ENCODE measurements at places on chromosomes 3 and 15.
A peak's percentile ranks its signal among the peaks of the same experiment; 100 is the strongest.

- peaks cover 66% of the 10 kb centered on the region for H3K4me1 ChIP-seq
- no peaks in the 10 kb centered on the region for H3K27me3 ChIP-seq
- H3K4me3 ChIP-seq = peak overlapping the region; percentile 76
- peak overlapping the region; percentile 95 for H3K27ac ChIP-seq
Measured at GRCh38 chr3:172106037-172106954, 66.9 kb downstream of the FNDC3B start.

DNA sequence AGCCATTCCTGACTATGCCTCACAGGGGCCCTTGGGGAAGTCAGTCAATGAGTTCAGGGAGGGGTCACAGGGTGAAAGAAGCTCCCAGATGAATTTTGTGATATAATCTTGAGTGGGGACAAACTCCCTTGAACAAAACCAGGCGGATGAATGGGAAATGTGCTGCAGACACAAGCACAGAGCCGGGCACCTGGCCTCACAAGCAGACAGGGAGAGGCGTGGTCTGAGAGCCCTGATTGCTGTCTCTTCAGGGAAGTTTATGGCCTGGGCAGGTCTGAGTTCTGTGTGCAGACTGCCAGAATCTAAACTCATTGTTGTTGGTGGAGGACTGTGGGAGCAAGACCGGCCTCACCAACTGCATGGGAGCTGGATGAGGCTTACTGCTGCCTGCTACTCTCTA, 591.8 kb downstream of the EPHA3 start:
- no peaks in the 10 kb centered on the region for H3K36me3 ChIP-seq

DNA sequence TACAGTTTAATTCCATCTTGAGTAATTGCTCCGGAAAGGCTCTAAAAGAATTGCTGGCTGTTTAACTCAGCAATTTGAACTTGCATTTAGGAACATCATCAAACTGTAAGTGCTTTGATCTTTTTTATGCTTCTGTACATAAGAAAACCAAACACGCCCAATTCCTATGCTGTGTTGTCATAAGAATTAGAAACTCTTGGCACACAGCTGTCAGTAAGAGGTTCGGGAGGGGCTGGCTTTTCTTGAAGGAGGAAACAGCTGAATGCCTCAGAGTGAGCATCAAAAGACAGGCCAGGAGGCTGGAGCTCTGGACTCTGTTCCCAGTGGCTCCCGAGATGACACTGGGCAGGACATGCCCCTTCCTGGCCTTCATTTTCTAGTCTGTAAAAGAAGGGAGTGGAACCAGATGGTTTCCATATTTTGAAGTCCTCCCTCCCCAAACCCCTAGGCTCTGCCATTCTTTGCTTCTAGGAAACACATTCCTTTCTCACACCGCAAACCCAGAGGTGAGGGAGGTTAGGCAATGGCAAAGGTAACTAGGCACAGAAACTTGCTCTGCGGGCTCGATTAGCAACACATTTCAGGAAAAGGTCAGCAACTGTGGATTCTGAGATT, 73.7 kb upstream of the DLG1 start:
- H3K36me3 ChIP-seq = no peaks in the 10 kb centered on the region
- peaks cover 42% of the 10 kb centered on the region for H3K27me3 ChIP-seq
- H3K27ac ChIP-seq = no peak overlapping the region
- H3K4me3 ChIP-seq = no peak overlapping the region

- no peaks in the 10 kb centered on the region for H3K27me3 ChIP-seq
- no peaks in the 10 kb centered on the region for H3K36me3 ChIP-seq
- H3K4me3 ChIP-seq = no peak overlapping the region
- H3K4me1 ChIP-seq = no peaks in the 10 kb centered on the region
- H3K27ac ChIP-seq = no peak overlapping the region
- DNase-seq = no peak
Measured at GRCh38 chr3:130838898-130839600, 54.8 kb upstream of the ATP2C1 start.

DNA sequence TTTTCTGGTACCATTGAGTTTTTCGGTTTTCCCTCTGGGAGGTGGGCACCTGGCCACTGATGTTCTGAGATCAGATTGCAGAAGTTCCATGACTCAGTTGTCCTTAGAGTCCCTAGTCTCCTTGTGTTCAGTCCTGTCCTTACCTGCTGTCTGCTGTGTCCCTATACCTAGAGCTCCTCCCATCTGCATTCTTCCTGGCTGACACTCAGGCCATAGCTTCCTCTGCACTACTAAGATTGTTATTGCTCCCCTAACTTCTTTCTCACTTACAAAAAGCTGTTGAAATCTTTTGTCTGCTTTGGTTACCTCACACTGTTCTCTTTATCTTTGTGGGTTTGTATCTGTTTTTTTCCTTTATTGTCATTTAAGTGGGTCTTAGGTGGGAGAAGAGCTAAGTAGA, 13.2 kb downstream of the USP3 start:
- H3K36me3 ChIP-seq = peaks cover 5% of the 10 kb centered on the region
- peak overlapping the region; percentile 82 for H3K27ac ChIP-seq
- H3K4me1 ChIP-seq = peaks cover 79% of the 10 kb centered on the region

Data from central memory CD8-positive, alpha-beta T cell (primary cell).